ENCODE measurements at places on chromosomes 6 and 20.

DNA sequence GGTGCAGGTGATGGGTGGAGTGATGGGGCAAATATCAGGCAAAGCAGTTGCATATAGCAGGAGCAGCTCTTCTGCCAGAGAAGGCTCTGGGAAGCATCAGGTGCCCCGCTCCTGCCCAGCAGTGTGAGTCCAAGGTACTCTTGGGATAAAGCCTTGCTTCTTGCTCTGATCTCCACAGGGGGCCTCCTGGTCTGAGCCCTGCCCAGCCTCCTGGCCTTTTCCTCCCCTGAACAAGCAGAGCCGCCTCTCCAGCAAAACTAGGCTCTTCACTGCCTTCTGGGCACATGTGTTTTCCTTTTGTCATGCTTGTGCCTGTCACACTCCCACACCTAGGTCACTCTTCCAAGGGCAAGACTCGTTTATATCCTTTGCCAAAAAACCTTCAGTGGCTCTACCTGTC is 34.3 kb downstream of the SIRPA start:
- no peak for DNase-seq

- DNase-seq = no peak
These were observed 15.0 kb downstream of the FITM2 start for GRCh38 chr20:44296011-44296410.

- DNase-seq = no peak
These were observed 226.0 kb downstream of the PREX1 start for GRCh38 chr20:48601798-48602197.

DNA sequence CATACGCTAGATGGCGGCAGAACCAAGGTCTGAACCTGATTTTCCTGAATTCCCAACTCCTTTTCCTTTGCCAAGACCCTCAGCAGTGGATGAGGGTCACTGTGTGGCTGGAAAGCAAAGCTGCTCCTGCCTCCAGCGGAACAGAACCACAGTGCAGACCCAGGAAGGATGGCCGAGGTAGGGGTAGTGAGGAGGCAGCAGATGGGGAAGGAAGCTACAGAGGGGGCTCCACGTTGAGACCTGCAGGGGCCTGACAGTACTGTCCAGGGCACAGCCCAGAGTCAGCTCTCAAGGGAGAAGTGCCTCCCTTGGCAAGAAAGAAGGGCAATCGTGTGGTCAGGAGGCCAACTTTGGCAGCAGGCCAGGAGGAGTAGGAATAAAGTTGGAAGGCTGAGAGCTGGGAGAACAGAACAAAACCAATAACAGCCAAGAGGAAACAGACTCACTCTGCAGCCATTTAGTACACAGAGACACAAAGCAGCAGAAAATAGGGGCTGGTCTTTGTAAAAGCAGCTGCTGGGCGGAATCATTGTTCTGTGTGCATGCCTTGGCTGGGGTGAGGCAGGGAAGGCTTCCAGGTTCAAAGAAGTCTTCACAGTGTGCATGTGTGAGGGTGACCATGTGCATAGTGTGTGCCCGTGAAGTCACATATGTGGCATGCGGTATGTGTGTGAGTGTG is 3.1 kb downstream of the GABRR2 start:
- DNase-seq = no peak

- DNase-seq = no peak
These were observed 195.5 kb downstream of the RIMS1 start for GRCh38 chr6:72081871-72082270.

DNA sequence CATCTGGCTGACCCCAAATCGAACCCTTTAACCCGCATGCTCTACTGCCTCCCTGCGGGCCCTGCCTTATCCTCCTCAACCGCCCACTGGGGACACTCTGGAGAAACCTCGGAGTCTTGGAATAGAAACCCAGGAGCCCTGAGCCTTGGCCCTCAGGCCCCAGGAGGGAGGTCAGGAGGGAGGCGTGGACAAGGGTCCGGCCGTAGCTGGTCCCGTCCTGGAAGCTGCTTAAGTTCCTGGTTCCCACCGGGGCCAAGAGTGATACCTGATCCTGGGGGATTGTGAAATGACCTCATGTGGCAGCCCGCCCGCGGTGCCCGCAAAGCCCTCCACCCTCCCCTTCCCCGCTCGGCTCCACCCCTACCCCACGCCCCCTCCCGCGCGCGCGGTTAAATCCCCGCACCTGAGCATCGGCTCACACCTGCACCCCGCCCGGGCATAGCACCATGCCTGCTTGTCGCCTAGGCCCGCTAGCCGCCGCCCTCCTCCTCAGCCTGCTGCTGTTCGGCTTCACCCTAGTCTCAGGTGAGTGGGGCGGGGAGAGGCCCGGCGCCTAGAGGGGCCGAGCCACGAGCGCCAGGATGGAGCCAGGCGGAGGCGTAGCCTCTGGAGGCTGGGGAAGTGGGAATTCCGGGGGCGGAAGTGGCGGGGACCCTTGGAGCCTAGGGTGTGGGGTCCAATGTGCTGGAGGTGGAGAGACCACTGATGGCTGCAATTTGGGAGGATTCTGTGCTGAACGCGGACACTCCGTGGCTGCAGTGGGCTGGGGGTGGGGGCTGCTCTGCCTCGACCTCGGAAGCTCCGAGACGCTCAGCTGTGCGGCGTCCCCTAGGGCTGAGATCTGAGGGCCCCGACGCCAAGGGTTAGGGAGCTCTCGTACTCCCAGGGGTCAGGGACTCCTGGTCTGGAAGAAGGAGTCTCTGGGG is at the start of gene WFDC2:
TSS of gene WFDC2 (plus strand) at position 418 of the 926 bp plus-strand sequence. CDS start at position 447, 29 bp downstream.
- no peak for DNase-seq

- DNase-seq = no peak
These were observed 312.1 kb upstream of the DEFB112 start for GRCh38 chr6:50361641-50362331.

- DNase-seq = no peak
These were observed 25.9 kb downstream of the ZBP1 start for GRCh38 chr20:57594092-57594951.

GRCh38 chr20:63939061-63939935 is 16.9 kb downstream of the UCKL1 start:
- DNase-seq = no peak

GRCh38 chr6:150598401-150598800 is 1.3 kb upstream of the PLEKHG1 start:
- DNase-seq = no peak

DNA sequence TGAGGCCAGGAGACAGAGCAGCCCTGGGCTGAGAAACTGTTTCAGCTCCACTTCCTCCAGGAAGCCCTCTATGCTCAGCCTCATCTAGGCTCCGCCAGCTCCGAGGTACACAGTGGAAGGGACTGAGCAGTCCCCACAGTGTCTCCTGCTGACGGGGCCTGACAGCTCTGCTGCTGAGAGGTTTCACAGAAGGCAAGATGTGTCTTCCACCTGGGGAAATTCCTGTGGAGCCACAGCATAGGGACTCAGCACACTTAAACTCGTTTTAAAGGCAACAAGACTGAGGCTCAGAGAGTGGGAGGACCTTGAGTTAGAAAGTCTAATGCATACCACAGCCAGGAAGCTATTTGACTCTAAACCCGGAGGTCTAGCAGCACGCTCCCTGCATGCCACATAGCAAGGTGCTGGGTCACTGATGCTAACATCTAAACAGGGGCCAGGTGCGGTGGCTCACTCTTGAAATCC is 6.8 kb downstream of the ADA start:
- DNase-seq = no peak

GRCh38 chr20:667351-668034 is 8.1 kb downstream of the SCRT2 start:
- DNase-seq = peak; percentile 38

DNA sequence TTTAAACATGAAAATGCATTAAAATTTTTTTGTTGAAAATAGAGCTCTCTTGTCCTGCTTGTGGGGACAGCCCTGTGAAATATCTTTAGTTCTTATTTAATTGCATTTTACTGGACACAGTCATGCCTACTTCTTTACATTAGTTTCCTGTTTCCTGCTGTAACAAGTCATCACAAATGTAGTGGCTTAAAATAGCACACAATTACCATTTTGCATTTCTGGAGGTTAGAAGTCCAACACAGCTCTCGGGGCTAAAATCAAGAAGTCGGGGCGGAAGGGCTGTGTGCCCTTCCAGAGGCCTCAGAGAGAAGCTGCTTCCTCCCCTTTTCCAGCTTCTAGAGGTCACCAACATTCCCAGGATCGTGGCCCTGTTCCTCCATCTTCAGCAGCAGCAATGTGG is 29.4 kb downstream of the PNLDC1 start:
- DNase-seq = no peak

GRCh38 chr6:42292004-42292740 is 74.5 kb upstream of the MRPS10 start:
- DNase-seq = no peak

- no peak for DNase-seq
These were observed 53.5 kb upstream of the UNC93A start for GRCh38 chr6:167237438-167238145.

DNA sequence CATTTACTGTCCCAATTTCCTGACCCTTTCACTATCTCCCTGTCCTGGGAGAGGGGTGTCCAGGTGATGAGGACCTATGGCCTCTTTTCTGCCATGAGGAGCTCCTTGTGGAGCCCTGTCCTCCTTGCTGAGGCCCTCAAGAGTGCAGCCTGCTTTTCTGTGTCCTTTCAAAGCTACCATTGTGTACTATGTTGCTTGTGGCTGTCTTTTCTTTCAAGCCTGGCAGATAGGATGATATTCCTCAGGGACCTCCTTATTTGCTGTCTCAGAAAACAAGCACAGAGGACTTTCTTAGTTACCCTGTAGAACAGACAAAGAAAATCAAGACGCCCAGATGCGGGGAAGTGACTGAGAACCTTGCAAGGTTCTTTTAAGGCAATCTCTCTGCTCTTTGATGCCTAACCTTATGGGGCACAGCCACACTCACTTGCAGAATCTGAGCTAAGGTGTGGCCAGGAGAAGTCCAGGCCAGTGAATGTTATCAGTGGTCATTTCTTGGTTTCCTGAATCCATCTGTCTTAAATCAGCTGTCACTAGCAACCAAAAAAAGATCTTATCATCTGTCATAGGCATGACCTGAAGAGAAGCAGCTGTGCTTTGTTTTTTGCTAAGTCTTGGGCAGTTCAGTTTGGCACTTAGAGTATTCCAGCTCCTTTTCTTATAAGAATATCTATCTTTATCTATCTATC is 17.2 kb downstream of the CARMIL1 start:
- DNase-seq = no peak

DNA sequence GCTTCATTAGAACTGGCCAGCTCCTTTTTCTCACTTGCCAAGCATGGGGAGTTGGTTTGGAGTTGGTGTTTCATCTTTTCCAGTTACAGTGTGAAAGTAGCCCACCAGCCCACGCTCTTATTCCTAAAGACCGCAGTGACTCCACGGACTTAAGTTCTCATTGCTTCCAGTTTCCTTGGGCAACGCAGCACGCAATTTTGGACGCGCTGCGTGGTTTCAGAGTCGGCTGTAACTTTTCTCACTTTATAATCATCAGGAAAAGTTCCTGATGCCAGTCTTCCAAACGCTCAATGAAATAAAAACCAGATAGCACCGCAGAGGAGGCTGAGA is 381 bp upstream of the PEX7 start:
- DNase-seq = no peak

- no peak for DNase-seq
These were observed 117.0 kb upstream of the OGFRL1 start for GRCh38 chr6:71171497-71172070.

DNA sequence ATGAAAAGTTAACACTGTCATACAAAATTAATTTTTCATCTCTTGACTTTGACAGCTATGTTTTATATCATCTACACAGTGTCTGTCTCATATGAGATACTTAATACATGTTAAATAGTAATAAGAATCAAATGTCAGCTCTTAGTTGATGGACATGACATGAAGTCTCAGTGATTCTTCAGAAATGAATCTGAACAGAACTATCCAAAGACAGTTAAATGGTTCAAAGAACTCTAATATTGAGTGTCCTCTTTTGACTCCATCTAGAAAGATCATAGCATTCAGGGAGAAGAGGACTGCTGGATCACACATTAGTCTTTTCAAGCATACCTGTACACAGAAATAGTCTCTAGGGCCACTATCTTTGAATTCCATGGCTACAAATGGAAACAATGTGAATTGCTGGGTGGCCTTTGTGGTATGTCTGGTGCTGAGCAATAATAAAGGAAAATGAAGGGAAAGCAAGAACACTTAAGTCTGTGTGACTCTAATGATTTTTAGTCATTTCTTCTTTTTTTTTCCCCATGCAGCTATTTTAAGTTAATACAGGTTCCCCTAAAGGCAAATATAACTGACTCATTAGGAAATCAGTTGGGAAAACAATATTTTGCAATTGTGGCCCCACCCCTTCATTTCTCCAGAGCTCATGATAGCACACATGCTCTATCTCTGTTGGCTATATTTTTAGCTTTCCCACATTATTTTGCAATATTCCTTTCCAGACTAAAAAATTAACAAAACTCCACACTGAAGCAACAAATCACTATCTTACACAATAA is 367.5 kb downstream of the GRIK2 start:
- no peak for DNase-seq

DNA sequence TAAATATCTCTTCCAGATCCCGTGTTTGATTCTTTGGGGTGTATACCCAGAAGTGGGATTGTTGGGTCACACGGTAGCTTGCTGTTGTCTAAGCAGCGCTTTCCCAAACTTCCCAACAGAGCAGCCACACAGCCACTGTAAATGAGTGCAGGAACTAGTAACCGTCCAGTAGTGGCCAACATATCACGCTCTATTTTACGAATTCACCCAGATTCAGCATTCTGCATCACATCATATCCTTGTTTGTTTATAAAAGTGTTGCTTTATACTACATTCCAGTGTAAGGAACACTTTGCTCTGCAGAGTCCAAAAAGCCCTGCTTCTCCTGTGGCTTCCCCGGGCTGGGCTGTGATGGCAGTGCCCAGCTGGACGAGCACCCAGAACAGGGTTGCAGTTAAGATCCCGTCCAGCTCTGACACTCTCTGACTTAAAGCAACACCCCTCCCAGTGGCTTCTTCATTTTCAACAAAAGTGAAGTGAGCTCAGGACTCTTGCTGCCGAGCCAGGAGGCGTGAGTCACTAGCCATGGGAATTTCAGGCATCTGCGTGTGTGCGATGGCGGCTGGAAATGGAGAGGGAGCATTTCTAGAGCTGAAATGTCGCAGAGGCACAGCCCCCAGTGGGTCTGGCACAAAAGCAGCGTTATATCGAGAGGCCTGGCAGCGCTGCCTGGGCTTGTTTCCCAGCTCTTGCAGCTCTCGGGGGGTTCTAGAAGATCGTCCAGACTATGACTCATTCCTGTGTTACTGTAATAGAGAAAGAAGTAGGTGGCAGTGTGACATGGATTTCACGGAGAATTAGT is 216.3 kb upstream of the ECI2 start:
- no peak for DNase-seq

All from stimulated activated CD8-positive, alpha-beta memory T cell treated with anti-CD3 and anti-CD28 coated beads, Interleukin-4, amount 100 ng/mL, for 1 hour (primary cell).